Aorta (tissue), 5 donors: ENCODE measurements at places on chromosomes 2 and 18.

DNA sequence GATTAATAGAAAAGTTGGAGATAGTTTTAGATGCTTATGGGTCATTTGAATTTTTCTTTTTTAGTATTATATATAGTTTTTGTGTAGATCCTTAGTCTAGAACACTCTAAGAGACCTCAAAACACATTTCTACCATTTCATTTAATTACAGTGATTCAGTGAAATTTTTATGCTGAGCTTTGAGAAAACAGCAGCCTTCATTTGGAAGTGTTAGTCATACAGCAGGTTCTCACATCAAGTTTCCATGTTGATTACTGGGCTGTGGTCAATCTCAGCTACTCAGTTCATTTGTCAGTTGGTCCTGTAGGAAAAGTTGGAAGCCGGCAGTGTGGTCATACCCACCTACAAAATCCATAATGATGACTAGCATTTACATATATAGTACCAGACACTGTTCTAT lies 37.9 kb downstream of the MAP3K19 start:
- H3K27ac ChIP-seq = no peak overlapping the region
- no peak for DNase-seq
- H3K4me1 ChIP-seq = no peaks in the 10 kb centered on the region
- H3K27me3 ChIP-seq = no peaks in the 10 kb centered on the region
- no peak overlapping the region for H3K4me3 ChIP-seq

- no peak overlapping the region for H3K4me3 ChIP-seq
- no peak for DNase-seq
- H3K27ac ChIP-seq = no peak overlapping the region
- H3K27me3 ChIP-seq = no peaks in the 10 kb centered on the region
- no peaks in the 10 kb centered on the region for H3K36me3 ChIP-seq
- H3K4me1 ChIP-seq = peaks cover 3% of the 10 kb centered on the region
Observed at GRCh38 chr18:21387886-21388285, 145.9 kb downstream of the GREB1L start.

DNA sequence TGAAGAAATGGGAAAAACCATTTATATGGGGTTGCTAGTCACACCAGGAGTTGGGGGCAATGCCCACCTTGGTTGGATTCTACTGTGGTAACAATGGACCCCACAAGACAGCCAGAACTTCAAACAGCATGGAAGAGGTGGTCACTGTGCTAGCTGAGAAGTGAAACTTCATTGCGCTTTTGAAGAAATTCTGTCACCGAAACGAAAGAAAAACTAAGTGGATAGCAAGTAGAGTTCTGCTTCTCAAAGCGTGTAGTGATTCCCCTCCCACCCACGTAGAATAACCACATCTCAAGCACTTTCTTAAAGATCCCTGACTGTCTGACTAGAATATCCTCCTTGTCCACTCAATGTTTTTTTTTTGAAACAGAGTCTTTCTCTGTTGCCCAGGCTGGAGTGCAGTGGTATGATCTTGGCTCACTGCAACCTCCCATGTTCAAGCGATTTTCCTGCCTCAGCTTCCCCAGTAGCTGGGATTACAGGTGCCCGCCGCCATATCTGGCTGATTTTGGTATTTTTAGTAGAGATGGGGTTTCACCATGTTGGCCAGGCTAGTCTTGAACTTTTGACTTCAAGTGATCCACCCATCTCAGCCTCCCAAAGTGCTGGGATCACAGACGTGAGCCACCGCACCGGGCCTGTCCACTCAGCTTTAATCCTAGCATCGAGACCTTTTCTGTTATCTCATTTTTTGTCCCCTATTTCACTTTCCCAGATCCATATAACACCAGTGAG lies 30.1 kb upstream of the CCL20 start:
- no peaks in the 10 kb centered on the region for H3K36me3 ChIP-seq
- DNase-seq = no peak
- H3K27ac ChIP-seq = no peak overlapping the region
- H3K4me3 ChIP-seq = no peak overlapping the region
- no peaks in the 10 kb centered on the region for H3K4me1 ChIP-seq
- H3K27me3 ChIP-seq = no peaks in the 10 kb centered on the region

- H3K4me1 ChIP-seq = no peaks in the 10 kb centered on the region
- no peak overlapping the region for H3K27ac ChIP-seq
- H3K4me3 ChIP-seq = no peak overlapping the region
- DNase-seq = no peak
- no peaks in the 10 kb centered on the region for H3K27me3 ChIP-seq
Observed at GRCh38 chr2:67600946-67601345, 203.8 kb downstream of the ETAA1 start.

DNA sequence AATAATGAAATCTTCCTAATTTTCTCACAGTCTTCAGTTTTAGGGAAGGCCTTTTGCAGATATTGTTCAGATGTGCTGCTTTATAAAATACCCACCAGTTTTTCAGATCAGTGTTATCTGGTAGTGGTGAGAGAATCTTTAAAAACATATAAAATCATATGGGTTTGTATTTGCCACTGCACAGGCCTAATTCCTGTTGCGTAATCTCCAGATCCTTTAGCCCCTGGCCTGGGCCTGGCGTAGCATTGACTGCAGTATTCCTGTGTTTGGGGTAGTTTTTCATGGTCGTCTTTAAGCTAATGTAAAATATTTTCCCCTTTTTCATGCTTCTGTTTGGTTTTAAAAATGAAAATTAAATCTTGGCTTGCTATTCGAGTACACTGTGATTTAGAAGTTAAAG lies 43.2 kb downstream of the TSHZ1 start:
- H3K36me3 ChIP-seq = no peaks in the 10 kb centered on the region
- H3K4me3 ChIP-seq = no peak overlapping the region
- no peak overlapping the region for H3K27ac ChIP-seq
- no peak for DNase-seq

- no peak overlapping the region for H3K4me3 ChIP-seq
- no peak for DNase-seq
- H3K27me3 ChIP-seq = no peaks in the 10 kb centered on the region
- no peaks in the 10 kb centered on the region for H3K4me1 ChIP-seq
Observed at GRCh38 chr2:191056228-191056627, 42.3 kb upstream of the STAT1 start.

DNA sequence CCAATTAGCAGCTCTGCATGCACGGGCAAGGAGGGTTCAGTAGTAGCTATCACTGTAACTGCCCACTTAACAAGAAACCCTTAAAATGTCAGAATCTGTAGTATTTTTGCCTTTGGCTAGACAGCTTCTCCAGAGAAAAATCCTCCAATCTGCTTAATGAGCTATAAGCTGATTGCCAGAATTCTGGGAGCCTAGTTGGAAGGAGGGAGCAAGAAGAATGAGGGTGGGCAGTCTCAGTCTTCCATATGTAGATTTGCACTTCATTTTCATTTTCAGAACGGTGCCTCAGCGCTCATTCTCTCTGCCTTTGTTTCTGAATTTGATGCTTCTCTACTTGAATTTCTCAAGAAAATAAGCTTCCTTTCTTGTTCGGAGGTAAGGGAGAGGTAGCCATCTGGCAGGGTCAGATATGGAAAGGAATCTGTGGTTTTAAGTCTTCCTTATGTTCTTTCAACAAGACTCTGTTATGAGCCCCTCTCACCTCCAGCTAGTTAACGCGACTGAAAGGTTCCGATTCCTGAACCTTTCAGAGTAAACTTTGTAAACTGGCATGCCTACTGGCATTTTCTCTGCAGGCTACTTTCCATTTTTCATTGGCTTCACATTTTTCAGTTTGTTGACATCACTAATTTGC lies 53.5 kb downstream of the HNRNPLL start:
- no peak overlapping the region for H3K27ac ChIP-seq
- DNase-seq = no peak
- H3K4me3 ChIP-seq = no peak overlapping the region
- no peaks in the 10 kb centered on the region for H3K4me1 ChIP-seq
- H3K27me3 ChIP-seq = no peaks in the 10 kb centered on the region

DNA sequence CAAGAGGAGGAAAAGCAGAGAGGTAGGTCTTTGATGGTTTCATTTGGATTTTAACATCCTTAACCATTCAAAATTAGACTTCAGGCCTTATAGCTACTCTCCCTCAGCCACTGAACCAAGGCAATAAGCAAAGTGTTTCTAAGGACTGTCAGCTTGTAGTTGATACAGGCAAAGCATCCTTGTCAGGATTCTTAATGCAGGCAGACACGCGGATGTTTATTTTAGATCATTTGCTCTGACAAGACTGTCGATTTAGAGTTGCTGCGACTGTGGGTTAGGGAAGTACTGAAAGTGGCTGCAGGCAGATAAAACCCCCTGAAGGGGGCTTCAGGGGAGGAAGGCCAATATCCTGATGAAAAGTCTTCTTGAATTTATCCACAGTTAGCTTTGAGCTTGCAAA lies 46.6 kb downstream of the CDH20 start:
- H3K4me1 ChIP-seq = no peaks in the 10 kb centered on the region
- H3K36me3 ChIP-seq = no peaks in the 10 kb centered on the region
- no peak overlapping the region for H3K4me3 ChIP-seq
- DNase-seq = no peak

- H3K27ac ChIP-seq = no peak overlapping the region
- no peaks in the 10 kb centered on the region for H3K4me1 ChIP-seq
- no peak overlapping the region for H3K4me3 ChIP-seq
Observed at GRCh38 chr18:23377669-23378301, 75.3 kb upstream of the RIOK3 start.

- no peaks in the 10 kb centered on the region for H3K27me3 ChIP-seq
- H3K4me3 ChIP-seq = no peak overlapping the region
- DNase-seq = no peak
- H3K4me1 ChIP-seq = no peaks in the 10 kb centered on the region
Observed at GRCh38 chr18:23664674-23665073, 2.0 kb upstream of the ANKRD29 start.

- H3K4me1 ChIP-seq = no peaks in the 10 kb centered on the region
- DNase-seq = no peak
Observed at GRCh38 chr2:26483957-26484565, 6.1 kb upstream of the OTOF start.

- no peaks in the 10 kb centered on the region for H3K27me3 ChIP-seq
- no peak for DNase-seq
- no peak overlapping the region for H3K27ac ChIP-seq
- H3K4me3 ChIP-seq = no peak overlapping the region
- H3K4me1 ChIP-seq = no peaks in the 10 kb centered on the region
Observed at GRCh38 chr2:126220331-126220730, 435.6 kb upstream of the GYPC start.

DNA sequence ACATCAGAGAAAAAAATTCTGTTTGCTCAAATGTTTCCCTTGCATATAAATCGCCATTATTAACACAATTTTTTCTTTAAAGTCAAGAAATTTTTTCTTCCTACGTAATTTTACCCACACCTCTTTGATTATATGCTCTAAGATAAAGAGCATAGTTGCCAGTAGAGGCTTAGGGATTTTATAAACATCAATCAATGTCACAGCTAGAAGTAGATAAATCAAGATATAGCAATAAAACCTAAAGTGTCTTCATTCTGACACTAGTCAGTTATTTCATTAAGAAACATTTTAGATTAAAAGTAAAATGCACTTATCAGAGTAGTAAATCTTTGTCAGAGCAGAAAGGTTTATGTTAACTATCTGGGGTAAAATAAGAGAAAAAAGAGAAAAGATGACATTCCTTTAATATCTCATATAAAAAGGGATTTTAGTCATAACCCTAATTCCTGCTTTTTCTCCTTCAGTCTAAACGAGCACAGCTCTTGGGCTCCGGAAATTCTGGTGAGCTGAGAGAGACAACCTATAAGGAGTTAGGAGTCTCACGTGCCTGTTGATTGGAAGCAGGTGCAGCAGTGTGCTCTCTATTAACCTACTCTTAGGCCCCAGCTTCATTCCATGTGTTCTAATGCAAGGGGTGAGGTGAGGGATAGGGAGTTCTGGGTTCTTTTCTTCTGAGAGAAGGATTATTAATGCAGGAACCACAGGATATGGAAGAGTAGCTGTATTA lies 172.4 kb upstream of the GULP1 start:
- no peak overlapping the region for H3K4me3 ChIP-seq
- DNase-seq = no peak
- peak overlapping the region; percentile 36 for H3K27ac ChIP-seq

GRCh38 chr18:52596748-52597435 lies 256.9 kb downstream of the DCC start:
- no peaks in the 10 kb centered on the region for H3K4me1 ChIP-seq

DNA sequence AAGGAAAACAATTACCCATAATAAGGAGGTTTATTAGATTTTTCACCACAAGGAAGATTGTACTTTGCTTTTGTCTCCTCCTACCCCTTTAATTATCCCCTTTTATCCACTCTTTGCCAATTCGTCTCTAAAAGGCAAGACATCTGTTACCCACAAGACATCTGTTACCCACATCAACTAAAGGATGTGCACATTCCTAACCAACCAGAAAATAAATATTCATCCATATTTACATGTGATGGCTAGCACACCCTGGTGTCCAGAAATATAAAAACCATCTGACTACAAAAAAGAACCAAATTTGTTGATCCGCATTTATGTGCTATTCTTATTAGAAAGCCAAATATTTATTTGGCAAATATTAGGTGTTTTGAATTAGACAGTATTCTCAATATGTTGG lies 35.7 kb downstream of the ACVR1C start:
- no peaks in the 10 kb centered on the region for H3K4me1 ChIP-seq
- no peak overlapping the region for H3K27ac ChIP-seq
- no peaks in the 10 kb centered on the region for H3K36me3 ChIP-seq
- DNase-seq = no peak
- no peak overlapping the region for H3K4me3 ChIP-seq

DNA sequence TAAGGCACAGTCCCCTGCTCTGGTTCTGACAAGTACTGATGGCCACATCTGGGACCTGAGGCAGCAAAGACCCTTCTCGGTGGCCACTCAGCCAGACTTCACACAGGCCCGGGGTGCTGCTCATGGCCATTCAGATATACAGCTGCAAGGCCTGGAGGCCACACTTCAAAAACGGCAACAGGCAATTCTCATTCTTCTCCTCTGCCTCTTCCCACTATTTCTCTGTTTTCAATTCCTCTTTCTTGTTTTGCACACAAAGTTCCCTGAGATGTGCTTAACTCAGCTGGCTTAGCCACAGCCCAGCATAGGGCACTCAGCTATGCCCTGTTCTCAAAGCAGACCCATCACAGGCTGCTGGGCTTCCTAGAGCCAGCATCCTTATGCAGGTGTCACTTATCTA lies 29.9 kb downstream of the PTPN18 start:
- H3K27ac ChIP-seq = no peak overlapping the region
- H3K36me3 ChIP-seq = peaks cover 2% of the 10 kb centered on the region
- no peak for DNase-seq
- no peak overlapping the region for H3K4me3 ChIP-seq
- H3K4me1 ChIP-seq = no peaks in the 10 kb centered on the region

DNA sequence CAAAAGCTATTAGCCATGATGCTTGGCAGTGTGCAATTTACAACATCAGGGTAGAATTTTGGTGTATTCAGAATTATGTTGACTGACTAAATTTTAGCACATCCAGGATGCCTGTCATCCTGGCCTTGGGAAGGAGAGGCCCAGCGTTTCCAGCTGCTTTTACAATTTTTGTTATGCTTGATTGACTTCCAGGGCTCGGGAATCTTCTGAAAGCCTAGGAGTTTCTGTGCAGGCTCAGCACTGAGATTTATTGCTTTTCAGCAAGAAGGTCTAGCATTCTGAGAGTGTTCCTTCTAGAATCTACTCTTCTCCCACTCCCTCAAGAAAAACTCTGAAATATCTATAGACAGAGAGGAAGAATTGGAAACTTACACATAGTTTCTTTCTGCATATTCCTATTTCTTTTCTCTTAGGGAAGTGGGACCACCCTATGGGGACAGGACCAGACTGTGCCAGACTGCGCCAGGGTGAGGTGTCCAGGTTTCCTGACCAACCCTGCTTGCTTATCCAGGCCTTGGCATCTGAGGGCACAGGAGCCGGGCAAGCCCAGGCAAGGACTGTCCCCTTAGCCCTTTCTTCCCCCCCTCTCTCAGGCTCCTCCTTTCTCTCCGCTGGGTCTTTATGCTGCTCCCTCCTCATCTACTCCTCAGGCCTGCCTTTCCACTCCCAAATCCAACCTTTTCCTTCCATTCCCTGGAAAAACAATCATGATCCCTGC lies 26.9 kb downstream of the MAIP1 start:
- H3K36me3 ChIP-seq = no peaks in the 10 kb centered on the region
- DNase-seq = no peak
- H3K27ac ChIP-seq = no peak overlapping the region
- no peak overlapping the region for H3K4me3 ChIP-seq
- no peaks in the 10 kb centered on the region for H3K27me3 ChIP-seq
